ENCODE measurements at places on chromosomes 7 and 10.
A peak's percentile ranks its signal among the peaks of the same experiment; 100 is the strongest.

DNA sequence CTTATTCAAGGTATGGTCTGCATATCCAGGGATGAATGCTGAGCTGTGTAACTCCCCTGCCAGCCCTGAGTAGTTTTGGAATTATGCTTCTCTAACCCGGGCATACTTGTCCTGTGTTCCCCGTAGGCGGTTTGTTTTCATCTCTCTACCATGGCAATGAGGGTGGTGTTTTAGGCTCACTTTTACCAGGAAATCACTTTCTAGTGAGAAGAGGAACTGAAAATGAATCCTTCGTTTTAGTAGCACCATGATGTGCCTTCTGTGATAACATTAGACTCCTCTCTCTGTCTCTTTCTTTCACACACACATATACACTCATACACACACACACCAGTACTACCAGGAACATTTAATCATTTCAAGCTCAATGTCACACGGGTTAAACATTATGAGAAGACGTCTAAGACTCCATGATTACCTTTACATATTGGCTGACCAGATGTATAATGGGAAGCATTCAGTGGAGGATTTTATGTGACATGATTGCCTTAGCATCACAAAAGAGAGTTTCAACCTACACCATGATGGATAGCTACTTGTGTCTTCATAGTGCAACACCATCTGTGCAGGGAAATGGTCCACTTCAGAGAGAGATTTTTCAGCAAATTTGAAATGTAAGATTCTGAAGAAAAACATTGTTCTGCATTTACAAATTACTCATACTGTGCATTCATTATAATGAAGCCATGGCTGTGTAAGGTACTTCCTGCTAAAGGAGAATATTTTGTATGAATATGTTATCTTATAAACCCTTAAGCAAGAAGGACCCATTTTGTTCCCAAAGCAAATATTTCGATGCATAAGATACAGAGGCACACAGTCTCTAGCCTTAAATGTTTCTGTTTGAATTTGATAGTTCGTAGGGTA is 31.0 kb upstream of the PFKP start:
- no peak for DNase-seq

- DNase-seq = no peak
Measured at GRCh38 chr7:105841866-105842265, 34.5 kb downstream of the ATXN7L1 start.

DNA sequence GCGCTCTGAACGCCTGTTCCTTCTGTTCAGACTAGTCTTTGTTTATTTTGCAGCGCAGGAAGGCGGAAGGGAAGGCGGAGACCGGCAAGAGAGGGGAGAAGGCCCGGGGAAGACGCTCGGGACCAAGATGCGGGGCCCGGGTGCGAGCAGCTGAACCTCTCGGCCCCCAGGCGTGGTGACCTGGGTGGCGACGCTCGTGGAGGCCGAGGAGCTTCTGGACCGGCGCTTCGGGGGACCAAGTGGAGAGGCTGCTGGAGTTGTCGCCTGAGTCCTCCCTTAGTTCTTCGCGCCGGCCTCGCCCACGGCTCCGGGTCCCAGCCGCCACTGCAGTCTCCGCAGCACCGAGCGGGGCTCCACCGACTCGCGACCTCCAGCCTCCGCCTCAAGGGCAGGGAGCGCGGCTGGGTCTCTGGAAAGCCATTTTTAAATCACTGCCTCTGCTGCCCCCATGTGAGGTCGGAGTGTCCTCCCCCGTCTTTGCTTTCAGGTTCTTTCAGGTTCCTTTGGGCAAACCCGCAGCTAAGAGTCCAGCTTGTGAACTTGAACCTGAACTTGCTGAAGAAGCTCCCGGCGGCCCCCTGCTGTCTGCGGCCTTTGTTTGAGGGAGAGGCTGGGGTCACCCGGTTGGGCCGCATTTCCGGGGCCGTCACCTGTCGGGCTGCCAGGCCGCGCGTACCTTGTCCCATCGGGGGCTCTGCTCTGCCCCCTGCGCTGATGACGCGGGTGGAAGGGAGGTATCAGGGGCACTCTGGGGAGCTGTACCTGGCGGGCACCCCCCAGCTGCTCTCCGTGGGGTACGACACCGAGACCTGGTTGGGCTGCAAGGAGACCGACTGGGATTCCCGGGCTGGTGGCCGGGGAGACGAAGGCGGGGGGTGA is 136.0 kb downstream of the KIF20B start:
- no peak for DNase-seq

DNA sequence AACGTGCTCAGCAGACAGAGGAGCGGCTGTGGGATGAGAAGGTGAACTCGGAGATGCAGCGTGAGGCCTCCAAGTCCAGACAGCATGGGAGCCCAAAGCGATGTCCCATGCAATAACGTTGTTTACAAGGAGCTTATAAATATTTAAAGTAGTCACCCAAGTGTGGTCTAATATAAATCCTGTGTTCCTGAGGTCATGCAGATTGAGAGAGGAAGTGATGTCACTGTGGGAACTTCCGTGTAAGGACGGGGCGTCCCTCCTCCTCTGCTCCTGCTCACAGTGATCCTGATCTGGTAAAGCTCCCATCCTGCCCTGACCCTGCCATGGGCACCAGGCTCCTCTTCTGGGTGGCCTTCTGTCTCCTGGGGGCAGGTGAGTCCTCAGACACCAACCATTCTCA is 94.7 kb upstream of the PRSS58 start:
- no peak for DNase-seq

DNA sequence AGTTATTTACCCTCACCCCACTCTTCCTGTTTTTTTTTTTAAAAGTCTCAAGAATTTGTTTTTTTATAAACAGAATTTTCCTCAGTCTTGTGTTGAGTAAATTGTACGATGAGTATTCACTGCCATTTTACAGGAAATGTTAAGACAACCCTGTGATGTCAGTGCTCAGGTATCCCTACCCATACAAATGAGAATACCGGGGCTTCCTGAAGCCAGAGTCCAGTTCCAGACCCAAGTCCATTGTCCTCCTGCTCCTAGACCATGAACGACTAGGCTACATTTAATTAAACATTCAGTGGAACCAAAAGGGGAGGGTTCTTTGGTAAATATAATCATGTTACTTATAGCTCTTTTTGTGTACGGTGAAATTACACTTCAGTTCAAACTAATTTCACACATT is 79.2 kb downstream of the GNAI1 start:
- no peak for DNase-seq

DNA sequence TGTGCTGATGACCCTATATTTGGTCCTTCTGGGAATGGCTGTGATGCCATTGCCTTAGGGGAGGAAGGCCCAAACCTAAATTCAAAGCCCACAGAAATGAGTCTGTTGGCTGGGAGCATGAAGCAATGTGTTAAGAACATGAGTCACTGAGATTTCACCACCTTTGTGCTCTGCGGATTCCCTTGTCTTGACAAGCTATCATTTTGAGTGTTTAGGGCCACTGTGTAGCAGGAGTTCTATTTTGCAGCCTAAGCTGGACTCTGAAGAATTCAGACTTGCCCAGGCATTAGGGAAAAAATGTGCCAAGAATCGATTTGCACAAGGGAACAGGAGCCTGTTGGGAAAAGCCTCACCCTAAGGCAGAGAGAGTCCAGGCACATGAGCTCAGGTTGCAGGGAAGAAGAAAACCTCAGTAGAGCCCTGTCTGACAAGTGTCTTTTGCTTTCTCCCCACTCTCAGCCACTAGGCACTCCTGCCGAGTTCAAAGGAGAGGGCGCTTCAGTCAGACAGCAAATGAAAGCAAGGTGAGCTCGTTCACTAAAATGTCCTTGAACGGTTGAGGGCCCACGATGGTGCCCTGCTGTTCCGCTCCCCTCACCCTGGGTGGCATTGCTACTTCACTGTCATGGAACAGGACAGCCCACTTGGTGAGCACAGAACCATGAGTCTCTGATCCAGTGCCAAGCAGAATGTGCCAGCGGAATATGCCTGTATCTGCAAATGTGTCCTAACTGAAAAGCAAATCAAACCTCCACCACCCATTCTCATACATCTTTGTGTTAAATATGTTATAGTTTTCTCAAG is 93.6 kb downstream of the PRLHR start:
- DNase-seq = peak; percentile 82

- no peak for DNase-seq
Measured at GRCh38 chr10:113644185-113645120, 19.4 kb downstream of the NRAP start.

DNA sequence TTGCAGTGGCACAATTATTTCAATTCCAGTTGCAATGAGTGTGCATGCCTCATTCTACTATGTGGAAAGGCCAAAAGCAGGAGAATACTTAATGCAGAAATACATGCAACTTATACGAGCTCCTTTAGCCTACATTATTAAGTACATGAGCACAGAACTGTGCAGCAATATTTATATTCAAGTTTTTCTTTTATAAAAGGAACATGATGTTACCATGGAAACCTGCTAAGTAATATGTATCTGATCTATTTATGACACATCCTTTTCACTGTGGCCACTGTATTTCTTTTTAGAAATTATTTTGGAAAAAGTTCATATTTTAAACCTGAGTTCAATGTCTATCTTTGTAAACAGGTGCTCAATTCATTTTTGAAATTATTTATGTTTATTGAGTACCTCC is 88.9 kb downstream of the ELAPOR2 start:
- DNase-seq = no peak

DNA sequence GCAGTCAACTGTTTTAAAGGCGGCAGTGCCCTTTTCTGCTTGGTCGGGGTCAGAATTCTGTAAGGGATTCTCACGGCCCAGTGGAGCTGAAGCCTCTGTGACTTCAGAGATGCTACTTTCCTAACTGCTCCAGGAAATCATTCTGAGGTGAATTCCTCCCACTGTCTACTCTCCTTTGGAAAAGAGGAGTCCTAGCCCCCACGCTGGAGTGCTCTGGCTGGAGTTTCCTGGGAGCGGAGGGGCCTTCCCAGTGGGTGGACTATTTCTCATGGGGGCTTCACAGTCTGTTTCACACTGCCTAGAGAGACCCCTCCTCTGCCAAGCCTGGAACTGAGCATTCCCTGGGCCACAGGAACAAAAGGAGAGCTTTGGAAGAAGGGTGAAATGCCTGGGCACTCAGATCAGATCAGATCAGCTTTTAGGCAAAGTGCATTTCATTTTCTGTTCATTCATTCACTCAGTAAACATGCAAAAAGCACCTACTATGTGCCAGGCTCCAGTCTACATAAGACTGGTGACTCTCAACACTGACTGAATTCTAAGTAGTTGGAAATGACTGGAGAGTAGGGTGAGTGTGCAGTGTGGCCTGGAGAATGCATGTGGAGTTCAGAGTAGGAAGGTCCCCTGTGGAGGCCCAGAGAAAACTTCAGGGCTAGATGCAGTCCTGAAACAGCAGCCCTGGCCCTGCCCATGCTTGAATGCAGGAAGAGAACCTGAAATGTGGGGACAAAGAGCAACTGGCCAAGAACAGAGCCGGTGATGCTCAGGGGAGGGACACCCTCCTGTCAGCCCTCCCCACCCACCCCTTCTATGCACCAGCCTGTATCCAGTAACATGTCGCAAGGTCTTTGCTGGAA is 12.2 kb downstream of the ZNF488 start:
- no peak for DNase-seq

DNA sequence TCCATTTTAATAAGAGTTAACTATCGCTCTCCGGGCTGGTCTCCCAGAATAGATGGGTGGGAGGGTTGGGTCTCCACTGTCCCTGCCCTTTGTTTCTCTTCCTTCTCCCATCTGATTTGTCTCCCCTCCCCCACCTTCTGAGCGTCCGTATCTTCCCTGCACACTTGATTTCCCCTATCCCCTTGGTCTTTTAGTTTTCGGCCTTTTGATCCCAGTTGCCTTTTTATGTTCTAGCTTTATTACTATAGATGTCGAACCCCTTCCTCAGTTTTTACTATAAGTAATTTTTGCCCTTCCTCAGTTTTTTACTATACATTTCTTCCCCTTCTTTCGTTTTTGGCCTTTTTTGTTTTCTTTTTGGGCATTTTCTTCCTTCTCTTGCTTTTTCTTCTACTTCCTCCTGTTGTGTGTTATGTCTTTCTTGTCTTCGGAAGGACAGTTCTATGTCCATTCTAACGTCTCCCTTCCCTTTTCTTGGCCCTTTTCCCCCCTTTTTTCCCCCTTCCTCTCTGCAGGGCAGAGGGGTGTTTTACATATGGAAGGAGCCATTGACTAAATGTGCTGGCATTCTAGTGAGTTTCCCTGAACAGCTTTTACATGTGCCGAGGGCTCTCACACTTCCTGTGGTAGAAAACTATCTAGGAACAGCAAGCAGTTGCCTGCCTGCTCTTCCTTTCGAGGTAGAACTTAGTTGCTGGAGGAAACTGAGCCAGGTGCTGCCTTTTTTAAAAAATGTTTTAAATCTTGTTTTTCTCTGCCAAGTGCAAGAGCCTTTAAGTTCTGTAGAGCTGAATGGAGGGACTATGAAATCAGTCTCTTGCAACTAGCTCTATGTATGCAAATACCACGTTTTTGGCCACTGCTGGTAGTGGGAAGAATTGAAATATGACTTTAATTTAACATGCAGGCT is 2.8 kb downstream of the TET1 start:
- no peak for DNase-seq

- no peak for DNase-seq
Measured at GRCh38 chr10:30438021-30438850, 4.3 kb downstream of the MAP3K8 start.

- no peak for DNase-seq
Measured at GRCh38 chr7:125074141-125074540, 144.5 kb upstream of the POT1 start.

DNA sequence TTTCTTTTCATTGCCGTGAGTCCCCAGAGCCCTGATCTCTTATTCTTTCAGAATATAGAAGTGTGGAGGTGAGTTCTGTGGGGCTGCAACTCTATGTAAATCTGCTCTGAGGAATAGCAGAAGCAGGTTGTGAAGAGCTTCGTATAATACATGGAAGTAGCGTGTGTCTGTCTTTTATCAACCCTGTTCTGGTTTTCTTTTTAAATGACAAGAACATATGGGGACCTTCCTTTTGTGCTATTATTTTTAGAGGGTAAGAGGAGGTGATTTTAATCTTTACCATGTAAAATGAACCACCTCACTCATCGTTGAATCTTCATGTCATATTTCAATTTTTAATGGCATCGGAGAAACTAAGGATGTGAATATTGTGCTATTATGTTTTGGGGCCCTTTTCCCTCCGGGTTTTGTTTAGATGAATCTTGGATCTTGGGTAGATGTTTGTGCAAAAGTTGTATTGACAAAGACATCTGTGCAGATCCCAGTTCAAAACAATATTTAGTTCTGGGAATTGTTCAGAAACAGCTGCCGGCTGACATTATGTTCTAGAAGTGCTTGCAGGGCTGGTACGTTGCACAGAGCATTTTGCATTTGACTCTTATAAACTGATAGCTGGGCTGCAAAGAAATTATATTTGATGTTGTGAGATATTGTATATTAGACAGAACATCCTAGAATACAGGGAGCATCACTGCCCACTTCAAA is 46.7 kb downstream of the PLXDC2 start:
- no peak for DNase-seq

GRCh38 chr7:149720372-149721083 is 52.9 kb downstream of the ZNF467 start:
- DNase-seq = no peak

DNA sequence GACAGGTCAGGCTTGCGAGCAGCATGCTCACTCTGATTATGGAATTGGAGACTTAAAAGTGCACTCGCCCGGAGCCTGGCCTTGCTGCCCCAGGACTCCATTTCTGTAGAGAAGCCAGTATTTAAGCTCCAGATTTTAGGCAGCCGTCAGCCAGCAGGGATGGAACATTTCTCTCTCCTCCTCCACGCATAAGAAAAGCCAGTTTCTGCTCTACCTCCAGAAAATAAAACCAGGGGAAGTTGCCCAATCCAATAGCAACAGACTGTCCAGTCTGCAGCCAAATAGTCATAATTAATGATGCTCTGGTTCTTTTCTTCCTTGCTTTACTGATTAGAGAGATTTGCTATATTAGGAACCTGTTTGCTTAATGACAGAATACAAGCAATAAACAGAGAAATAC is 203.2 kb downstream of the GFRA1 start:
- DNase-seq = no peak
